ENCODE measurements at places on chromosomes 1 and 21.

- no peak for DNase-seq
Measured at GRCh38 chr1:231037585-231038517, 2.2 kb downstream of the FAM89A start.

- DNase-seq = no peak
Measured at GRCh38 chr1:27027575-27028250, 15.1 kb upstream of the TENT5B start.

GRCh38 chr1:231070758-231071444 lies 30.8 kb upstream of the FAM89A start:
- no peak for DNase-seq

GRCh38 chr21:46471514-46471913 lies 12.8 kb downstream of the DIP2A start:
- no peak for DNase-seq

GRCh38 chr21:33444499-33444898 lies 35.3 kb downstream of the TMEM50B start:
- DNase-seq = no peak

- DNase-seq = no peak
Measured at GRCh38 chr1:154971341-154971998, 923 bp upstream of the SHC1 start.

DNA sequence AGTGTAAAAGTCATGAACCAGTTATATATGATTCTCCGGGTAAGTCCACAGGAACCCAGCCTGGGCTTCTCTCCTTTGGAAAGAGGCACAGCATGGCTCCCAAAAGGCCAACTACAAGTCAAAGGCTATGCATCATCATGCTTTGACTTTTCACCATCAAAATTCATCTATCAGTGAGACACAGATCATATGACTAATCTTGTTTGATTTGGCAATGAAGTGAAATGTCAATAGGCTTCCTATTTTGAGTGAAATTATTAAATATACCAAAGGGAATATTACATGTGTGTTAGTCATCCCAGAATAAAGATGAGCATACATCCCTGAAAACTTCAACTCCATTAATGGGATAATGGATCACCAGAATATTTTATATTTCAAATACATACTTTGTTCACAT lies 83.5 kb upstream of the ADGRL2 start:
- no peak for DNase-seq

All from Right ventricle myocardium superior (tissue), 1 donor.